ENCODE measurements at places on chromosomes 11 and 22.

- no peak for DNase-seq
Observed at GRCh38 chr11:9750551-9750950, 86.7 kb downstream of the SWAP70 start.

DNA sequence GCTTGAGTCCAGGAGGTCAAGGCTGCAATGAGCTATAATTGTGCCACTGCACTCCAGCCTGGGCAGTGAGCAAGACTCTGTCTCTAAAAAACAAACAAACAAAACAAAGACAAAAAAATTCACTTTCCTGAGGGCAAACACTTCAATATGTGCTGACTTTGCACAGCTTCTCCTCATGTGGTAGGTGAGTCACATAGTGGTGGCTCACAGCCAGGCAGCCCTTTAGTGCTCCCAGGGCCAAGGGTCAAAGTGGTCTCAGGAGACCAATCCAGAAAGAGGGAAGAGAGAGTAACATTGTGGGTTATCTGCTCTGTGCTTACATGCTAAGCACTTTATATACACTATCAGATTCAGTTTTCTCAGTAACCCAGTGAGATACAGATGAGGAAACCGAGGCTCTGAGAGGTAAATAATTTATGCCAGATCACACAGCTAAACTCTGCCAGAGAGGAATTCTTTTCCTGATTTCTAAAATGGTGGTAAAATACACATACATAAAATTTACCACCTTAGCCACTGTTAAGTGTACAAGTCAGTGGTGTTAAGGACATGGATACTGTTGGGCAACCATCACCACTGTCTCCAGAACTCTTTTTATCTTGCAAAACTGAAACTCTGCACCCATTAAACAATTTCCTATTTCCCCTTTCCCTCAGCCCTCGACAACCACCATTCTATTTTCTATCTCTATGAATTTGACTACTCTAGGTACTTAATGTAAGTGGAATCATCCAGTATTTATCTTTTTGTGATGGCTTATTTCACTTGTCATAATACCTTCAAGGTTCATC is 231.7 kb upstream of the NARS2 start:
- DNase-seq: peak; percentile 85

DNA sequence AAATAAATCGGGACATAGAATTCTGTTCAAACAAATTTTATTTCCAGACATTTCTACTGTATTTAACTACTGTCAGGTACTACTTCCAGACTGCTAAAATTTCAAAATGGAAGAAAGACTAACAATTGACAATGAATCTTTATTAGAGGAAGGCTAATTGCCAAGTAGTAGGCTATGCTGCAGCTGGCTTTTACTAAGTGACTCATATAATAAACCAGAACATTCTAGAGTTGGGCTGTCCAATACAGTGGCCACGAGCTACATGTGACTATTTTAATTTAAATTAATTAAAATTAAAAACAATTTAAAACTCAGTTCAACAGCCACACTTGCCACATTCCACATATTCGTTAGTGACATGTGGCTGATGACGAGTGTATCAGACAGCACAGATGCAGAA is 27.6 kb downstream of the CHKA start:
- DNase-seq: peak; percentile 18

- peak; percentile 82 for DNase-seq
Observed at GRCh38 chr11:66282468-66283455, 4.8 kb downstream of the CNIH2 start.

DNA sequence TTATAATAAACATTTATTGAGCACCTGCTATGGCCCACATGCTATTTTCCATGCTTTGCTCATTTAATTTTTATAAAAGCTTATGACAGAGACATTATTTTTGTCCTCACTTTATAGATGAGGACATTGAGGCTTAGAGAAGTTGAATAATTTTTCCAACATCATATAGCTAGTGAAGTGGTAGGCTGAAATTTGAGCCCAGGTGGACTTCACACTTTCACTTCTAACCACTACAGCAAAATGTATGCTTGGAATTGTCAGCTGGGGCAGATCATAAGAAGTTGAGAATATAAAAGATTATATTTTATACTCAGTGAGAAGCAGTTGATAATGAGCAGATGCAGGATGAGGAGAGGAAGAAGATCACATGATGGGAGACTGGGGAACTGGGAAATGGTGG is 146.1 kb downstream of the LDLRAD3 start:
- no peak for DNase-seq

GRCh38 chr11:114181195-114181594 is 115.0 kb upstream of the NNMT start:
- no peak for DNase-seq

- no peak for DNase-seq
Observed at GRCh38 chr11:128948583-128948982, 5.9 kb upstream of the TP53AIP1 start.

DNA sequence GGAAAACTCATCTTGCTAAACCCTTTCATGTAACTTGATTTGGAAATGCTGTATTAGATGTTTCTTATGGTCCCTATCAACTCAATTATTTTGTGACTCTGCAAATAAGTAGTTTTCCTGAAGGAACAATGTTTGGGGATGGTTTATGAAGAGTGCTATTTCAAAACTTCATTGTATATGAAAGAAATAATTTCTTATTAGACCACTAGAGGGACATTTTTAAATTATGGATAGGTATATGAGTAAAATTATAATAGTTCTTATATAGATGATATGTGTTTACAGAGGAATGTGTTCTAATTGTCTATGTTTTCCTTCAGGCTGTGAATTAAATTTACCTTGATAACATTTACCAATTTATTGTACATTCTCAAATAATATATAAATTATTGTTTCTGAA is 509.4 kb upstream of the RAG2 start:
- no peak for DNase-seq

DNA sequence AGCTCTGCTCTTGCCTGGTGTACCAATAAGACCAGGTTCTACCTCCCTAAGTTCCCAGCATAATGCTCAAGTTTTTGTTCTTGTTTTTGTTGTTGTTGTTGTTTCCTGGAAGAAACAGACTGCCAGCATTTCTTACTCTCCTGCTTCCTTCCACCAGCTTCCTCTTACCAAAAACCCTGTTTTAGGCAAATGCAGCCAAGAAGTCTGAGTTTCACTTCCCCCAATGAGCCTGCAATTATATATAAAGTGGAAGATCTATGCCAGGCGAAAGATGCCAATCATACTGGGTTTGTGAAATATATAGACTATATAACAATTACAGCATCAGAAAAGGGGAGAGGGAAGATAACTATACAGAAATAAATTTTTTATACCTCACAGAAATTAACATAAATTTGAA is 931.5 kb upstream of the FAT3 start:
- DNase-seq: no peak

DNA sequence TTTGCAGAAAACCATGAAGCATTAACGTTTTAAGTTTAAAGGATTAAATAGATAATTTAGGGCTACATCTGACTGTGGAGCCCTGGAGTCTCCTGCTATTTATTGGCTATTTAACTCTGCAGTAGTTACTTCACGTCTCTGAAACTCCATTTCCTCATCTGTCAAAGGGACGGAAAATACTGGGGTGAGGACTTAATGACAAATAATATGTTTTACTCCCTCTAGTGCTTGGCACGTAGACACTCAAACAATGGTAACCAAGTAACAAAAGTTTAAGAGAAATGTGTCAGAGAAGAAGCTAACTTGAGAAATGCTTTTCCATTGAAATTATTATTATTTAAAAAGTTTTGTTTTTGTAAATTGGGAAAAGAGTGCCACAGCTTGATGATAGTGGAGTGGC is 130.7 kb upstream of the RCN1 start:
- no peak for DNase-seq

- DNase-seq: no peak
Observed at GRCh38 chr11:75518771-75519653, 6.7 kb downstream of the GDPD5 start.

GRCh38 chr11:60378354-60378753 is at the start of gene MS4A7:
Gene MS4A7 (plus strand): TSS chr11:60378532. CDS start chr11:60383142, 4,610 bp downstream.
- no peak for DNase-seq

GRCh38 chr11:81700076-81700475 is 1033.6 kb downstream of the FAM181B start:
- peak; percentile 5 for DNase-seq

- DNase-seq: peak; percentile 67
Observed at GRCh38 chr11:93737904-93738612, 3.2 kb downstream of the TAF1D start.

- no peak for DNase-seq
Observed at GRCh38 chr11:77074205-77074604, 7.4 kb downstream of the CAPN5 start.

- no peak for DNase-seq
Observed at GRCh38 chr22:38767313-38767712, 11.5 kb upstream of the SUN2 start.

- DNase-seq: no peak
Observed at GRCh38 chr11:14969901-14970323, 2.2 kb downstream of the CALCA start.

GRCh38 chr11:86091086-86091485 is 22.2 kb upstream of the PICALM start:
- DNase-seq: no peak

GRCh38 chr22:38731703-38732161 is 24.1 kb downstream of the SUN2 start:
- DNase-seq: no peak

DNA sequence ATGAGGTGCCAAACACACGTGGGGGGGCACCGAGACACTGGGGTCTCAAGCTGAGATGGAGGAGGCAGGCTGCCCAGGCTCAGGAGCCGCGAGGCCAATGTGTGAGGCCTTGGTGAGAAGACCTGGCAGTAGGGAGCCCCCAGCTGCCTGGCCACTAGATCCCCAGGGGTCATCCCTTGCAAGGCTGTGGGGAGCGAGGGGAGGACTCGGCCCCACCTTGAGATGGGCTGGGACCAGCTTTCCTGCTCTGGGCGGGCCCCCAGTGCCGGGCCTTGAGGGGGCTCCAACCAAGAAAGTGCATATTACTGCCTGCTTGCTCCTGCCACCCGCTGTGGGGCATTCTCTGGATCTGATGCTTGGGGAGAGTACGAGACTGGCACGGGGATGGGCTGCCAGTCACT is 107.0 kb downstream of the CTTN start:
- no peak for DNase-seq

Data from renal cortical epithelial cell (primary cell).